ENCODE measurements at places on chromosomes 7 and 10. TPM values are rescaled to one million over a fixed set of nuclear protein-coding genes. Genes with fewer than 3 reads are reported as not detected.

DNA sequence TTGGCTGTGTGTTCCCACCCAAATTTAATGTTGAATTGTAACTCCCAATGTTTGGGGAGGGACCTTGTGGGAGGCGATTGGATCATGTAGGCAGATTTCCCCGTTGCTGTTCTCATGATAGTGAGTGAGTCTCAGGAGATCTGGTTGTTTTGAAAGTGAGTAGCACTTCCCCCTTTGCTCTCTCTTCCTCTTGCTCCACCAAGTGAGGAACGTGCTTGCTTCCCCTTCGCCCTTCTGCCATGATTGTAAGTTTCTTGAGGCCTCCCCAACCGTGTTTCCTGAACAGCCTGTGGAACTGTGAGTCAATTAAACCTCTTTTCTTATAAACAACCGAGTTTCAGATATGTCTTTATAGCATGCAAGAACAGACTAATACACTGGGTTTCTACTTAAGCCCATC is 176.3 kb downstream of the CDK14 start:
- peaks cover 5% of the 10 kb centered on the region for H3K36me3 ChIP-seq
- H3K4me1 ChIP-seq = peaks cover 46% of the 10 kb centered on the region
- no peak for DNase-seq
- H3K27me3 ChIP-seq = no peaks in the 10 kb centered on the region
- H3K27ac ChIP-seq = no peak overlapping the region

DNA sequence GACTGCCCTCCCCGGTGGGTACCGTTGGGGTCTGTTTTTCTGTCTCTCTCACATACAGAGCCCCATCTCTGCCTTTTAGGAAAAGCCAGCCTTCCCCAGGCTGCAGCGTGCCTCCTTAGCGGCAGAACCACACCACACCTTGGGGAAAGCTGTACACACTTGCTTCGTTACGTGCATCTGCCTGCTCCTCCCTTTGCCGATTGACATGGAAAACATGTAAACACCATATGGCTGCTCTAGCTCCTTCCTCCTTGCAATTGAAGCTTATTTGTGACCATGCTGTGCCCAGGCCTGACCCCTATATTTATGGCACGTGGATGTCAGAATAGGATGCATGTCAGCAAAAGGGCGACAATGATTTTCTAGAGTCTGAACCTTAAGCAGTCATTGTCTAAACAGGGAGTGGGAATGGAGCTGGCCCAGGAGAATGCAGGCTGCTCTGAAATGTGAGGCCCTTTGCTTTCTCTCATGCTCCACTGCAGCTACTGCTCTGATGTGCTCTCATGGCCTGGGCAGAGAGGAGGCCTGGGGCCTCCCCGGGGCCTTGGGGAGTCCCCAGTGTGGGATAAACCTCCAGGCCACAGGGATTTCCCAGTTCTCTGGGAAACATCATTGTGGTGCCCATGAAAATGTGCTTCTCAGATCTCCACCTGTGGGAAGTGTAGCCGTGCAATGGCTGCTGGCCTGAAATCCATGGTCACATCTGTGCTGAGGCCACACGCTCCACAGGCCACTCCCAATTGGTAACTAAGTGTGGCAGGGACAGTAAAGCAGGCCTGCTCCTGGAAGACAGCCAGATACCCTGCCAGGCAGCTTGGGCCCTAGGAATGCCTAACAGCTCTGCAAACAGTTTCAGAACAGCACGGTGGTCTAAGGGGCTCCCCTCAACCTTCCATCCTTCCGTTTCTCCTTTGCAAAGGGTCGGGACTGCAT is 18.6 kb downstream of the PDE6C start:
- H3K36me3 ChIP-seq = no peaks in the 10 kb centered on the region
- H3K27ac ChIP-seq = no peak overlapping the region
- no peaks in the 10 kb centered on the region for H3K27me3 ChIP-seq
- no peak for DNase-seq
- no peak overlapping the region for H3K4me3 ChIP-seq
- H3K4me1 ChIP-seq = peaks cover 24% of the 10 kb centered on the region

GRCh38 chr7:151692721-151693120 is 173.0 kb upstream of the RHEB start:
- H3K27ac ChIP-seq = no peak overlapping the region
- no peaks in the 10 kb centered on the region for H3K36me3 ChIP-seq
- H3K4me3 ChIP-seq = no peak overlapping the region
- DNase-seq = peak; percentile 53
- H3K27me3 ChIP-seq = no peaks in the 10 kb centered on the region

GRCh38 chr7:106199024-106199423 is 85.8 kb downstream of the NAMPT start:
- no peak overlapping the region for H3K4me3 ChIP-seq
- no peaks in the 10 kb centered on the region for H3K36me3 ChIP-seq
- H3K27me3 ChIP-seq = peaks cover under 1% of the 10 kb centered on the region

GRCh38 chr10:31678575-31679516 is 249.8 kb downstream of the ARHGAP12 start:
- DNase-seq = no peak
- no peaks in the 10 kb centered on the region for H3K4me1 ChIP-seq
- H3K4me3 ChIP-seq = no peak overlapping the region

- peaks cover 35% of the 10 kb centered on the region for H3K4me1 ChIP-seq
- no peaks in the 10 kb centered on the region for H3K27me3 ChIP-seq
These were observed 18.1 kb upstream of the AKR1E2 start for GRCh38 chr10:4807761-4808507.

DNA sequence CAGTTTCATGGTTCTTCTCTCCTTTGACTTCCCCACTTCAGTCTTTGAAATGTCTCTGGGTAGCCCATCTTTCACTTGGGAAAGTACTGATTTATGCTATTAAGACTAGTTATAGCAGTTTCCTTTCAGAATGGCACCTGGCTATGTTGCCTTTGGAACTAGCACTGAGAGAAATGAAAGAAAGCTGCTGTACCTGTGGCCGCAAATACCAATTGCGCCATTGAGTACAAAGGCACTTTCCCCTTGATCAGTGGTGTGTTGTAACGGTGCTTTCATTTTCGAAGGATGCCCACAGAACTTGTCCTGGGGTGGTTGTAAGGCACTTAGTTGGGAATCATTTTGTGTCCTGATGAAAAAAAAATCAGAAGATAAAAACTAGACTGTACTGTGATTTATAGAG is 16.8 kb downstream of the BUB3 start:
- no peak overlapping the region for H3K27ac ChIP-seq
- no peaks in the 10 kb centered on the region for H3K4me1 ChIP-seq
- no peak for DNase-seq
- no peak overlapping the region for H3K4me3 ChIP-seq
- no peaks in the 10 kb centered on the region for H3K27me3 ChIP-seq
- H3K36me3 ChIP-seq = peaks cover 15% of the 10 kb centered on the region

- H3K4me3 ChIP-seq = no peak overlapping the region
- no peaks in the 10 kb centered on the region for H3K27me3 ChIP-seq
- no peak overlapping the region for H3K27ac ChIP-seq
- H3K36me3 ChIP-seq = no peaks in the 10 kb centered on the region
These were observed 152.8 kb downstream of the SDHAF3 start for GRCh38 chr7:97270280-97270679.

GRCh38 chr7:19051767-19052375 is 65.6 kb downstream of the TWIST1 start:
- H3K36me3 ChIP-seq = peaks cover 20% of the 10 kb centered on the region
- H3K4me3 ChIP-seq = no peak overlapping the region
- H3K27ac ChIP-seq = no peak overlapping the region
- no peak for DNase-seq
- no peaks in the 10 kb centered on the region for H3K27me3 ChIP-seq

DNA sequence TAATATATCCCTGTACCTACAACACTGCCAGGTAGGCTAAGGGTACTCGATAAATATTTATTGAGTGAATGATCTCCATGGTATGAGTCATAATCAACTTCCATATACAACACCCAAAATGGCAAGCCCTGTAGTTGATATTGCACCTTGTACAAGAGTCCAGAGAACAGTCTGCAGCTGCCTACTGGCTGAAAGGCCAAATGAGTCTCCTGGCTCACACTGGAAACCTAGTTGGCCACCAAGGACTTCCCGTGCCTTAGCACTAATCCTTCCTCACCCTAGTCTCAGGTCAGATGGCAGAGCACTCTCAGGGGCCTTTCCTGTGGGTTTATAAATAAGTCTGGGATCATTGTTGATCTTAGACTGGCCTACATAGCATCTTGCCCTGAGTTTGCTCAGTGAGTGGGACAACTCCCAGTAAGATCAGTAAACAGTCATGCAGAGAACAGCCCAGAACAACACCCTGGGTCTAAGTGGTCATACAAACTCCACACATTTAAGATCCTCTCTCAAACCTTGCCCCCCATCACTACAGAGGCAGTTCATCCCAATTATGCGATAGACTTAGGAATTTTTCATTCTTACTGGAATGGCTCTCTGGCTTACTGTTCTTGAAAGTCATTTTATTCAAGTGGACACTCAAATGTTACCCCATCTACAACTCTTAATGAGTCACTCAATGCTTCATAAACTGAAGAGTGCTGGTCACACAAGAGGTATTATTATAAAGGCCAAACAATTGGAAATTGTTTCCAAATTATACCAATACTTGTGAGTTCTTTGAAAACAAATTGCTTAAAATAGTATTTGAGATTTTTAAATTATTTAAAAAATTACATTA is 14.7 kb upstream of the SLC16A9 start:
- no peak overlapping the region for H3K27ac ChIP-seq
- H3K36me3 ChIP-seq = peaks cover 1% of the 10 kb centered on the region
- no peak for DNase-seq
- no peaks in the 10 kb centered on the region for H3K4me1 ChIP-seq
- peaks cover 4% of the 10 kb centered on the region for H3K27me3 ChIP-seq

GRCh38 chr7:28018020-28018419 is 162.6 kb downstream of the JAZF1 start:
- no peaks in the 10 kb centered on the region for H3K27me3 ChIP-seq
- peaks cover 41% of the 10 kb centered on the region for H3K4me1 ChIP-seq
- DNase-seq = no peak
- peaks cover 3% of the 10 kb centered on the region for H3K36me3 ChIP-seq

- H3K4me1 ChIP-seq = no peaks in the 10 kb centered on the region
- H3K27ac ChIP-seq = no peak overlapping the region
- H3K4me3 ChIP-seq = no peak overlapping the region
- no peaks in the 10 kb centered on the region for H3K36me3 ChIP-seq
- H3K27me3 ChIP-seq = peaks cover 9% of the 10 kb centered on the region
- no peak for DNase-seq
These were observed 207.7 kb downstream of the TPK1 start for GRCh38 chr7:144628176-144628575.

The C10orf71 gene
- total RNA-seq = not detected

The ASB10 gene
- total RNA-seq = not detected

The CROT gene
- total RNA-seq = 21.4 TPM

The CDHR1 gene
- 5.1 TPM for total RNA-seq

The NDUFA5 gene
- total RNA-seq = 52.3 TPM

The CYP2C18 gene
- total RNA-seq = 0.17 TPM
